CD4-positive, CD25-positive, alpha-beta regulatory T cell (primary cell): ENCODE measurements at places on chromosomes 7 and 10. TPM values are rescaled to one million over a fixed set of nuclear protein-coding genes. Genes with fewer than 3 reads are reported as not detected.

- H3K27me3 ChIP-seq: no peaks in the 10 kb centered on the region
- H3K4me1 ChIP-seq: peaks cover 28% of the 10 kb centered on the region
- peak overlapping the region; percentile 72 for H3K4me3 ChIP-seq
These were observed 63.9 kb upstream of the AHR start for GRCh38 chr7:17234398-17235031.

GRCh38 chr7:137985253-137985896 is 16.5 kb downstream of the CREB3L2 start:
- peaks cover 10% of the 10 kb centered on the region for H3K4me1 ChIP-seq
- H3K36me3 ChIP-seq: no peaks in the 10 kb centered on the region
- H3K4me3 ChIP-seq: no peak overlapping the region
- H3K27ac ChIP-seq: no peak overlapping the region
- H3K27me3 ChIP-seq: no peaks in the 10 kb centered on the region
- no peak for DNase-seq

- H3K27me3 ChIP-seq: no peaks in the 10 kb centered on the region
- no peak overlapping the region for H3K4me3 ChIP-seq
- no peaks in the 10 kb centered on the region for H3K36me3 ChIP-seq
- DNase-seq: peak; percentile 24
- H3K4me1 ChIP-seq: no peaks in the 10 kb centered on the region
These were observed 29.9 kb upstream of the HNRNPH3 start for GRCh38 chr10:68301790-68302502.

- no peak for DNase-seq
- no peaks in the 10 kb centered on the region for H3K4me1 ChIP-seq
- H3K4me3 ChIP-seq: no peak overlapping the region
- H3K27ac ChIP-seq: no peak overlapping the region
- no peaks in the 10 kb centered on the region for H3K27me3 ChIP-seq
These were observed 141.4 kb downstream of the TMEM168 start for GRCh38 chr7:112648781-112649180.

GRCh38 chr10:70174058-70174741 is 3.9 kb upstream of the SAR1A start:
- DNase-seq: no peak
- H3K4me3 ChIP-seq: peak overlapping the region; percentile 10
- no peaks in the 10 kb centered on the region for H3K27me3 ChIP-seq

DNA sequence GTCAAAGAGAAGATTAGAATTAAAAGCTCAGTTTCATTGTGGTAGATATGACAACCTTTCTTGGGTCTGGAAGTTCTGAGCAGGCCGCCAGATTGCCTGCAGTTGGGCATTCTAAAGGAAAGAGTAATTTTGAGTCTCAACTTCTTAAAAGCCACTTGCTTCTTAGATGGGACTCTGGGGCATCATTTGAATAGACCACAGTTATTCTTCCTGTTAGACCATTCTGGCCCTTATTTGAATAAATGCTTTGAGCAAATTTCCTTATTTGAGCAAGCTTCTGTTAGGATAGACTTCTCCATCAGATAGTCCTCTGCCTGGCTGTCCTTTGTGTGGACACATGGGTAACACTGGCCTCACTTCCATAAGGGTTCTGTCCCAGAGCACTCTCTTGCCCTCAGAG is 40.2 kb downstream of the SND1 start:
- peaks cover 69% of the 10 kb centered on the region for H3K36me3 ChIP-seq
- no peak overlapping the region for H3K27ac ChIP-seq
- no peak for DNase-seq
- H3K4me3 ChIP-seq: no peak overlapping the region
- H3K4me1 ChIP-seq: no peaks in the 10 kb centered on the region

GRCh38 chr7:34844936-34845665 is 187.1 kb downstream of the NPSR1 start:
- H3K4me1 ChIP-seq: no peaks in the 10 kb centered on the region
- no peak overlapping the region for H3K27ac ChIP-seq
- no peaks in the 10 kb centered on the region for H3K27me3 ChIP-seq
- peak; percentile 18 for DNase-seq
- no peaks in the 10 kb centered on the region for H3K36me3 ChIP-seq
- no peak overlapping the region for H3K4me3 ChIP-seq

DNA sequence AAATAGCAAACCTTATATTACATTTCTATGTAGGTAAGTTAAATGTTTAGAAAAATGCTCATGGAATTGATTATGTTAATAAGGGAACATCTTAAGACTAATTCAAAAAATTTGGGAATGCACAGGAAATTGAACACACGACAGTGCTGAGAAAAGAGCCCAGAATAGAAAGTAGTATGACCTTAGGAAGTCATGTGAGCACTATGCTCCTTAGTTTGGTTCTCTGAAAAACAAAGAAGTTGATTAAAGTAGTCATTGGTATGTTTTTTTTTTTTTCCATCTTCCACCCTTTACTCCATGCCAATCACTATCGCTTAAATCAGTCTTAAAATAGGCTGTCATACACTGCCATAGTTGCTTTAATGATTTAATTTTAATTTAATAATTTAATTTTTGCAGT is 242.9 kb downstream of the ANKRD7 start:
- H3K4me3 ChIP-seq: no peak overlapping the region
- no peaks in the 10 kb centered on the region for H3K36me3 ChIP-seq
- no peak for DNase-seq
- H3K4me1 ChIP-seq: no peaks in the 10 kb centered on the region

GRCh38 chr7:142789441-142789840 is 18.7 kb downstream of the PRSS2 start:
- H3K4me1 ChIP-seq: peaks cover 42% of the 10 kb centered on the region
- H3K36me3 ChIP-seq: peaks cover 40% of the 10 kb centered on the region

- H3K27ac ChIP-seq: no peak overlapping the region
- no peaks in the 10 kb centered on the region for H3K27me3 ChIP-seq
- no peaks in the 10 kb centered on the region for H3K4me1 ChIP-seq
- no peak for DNase-seq
- H3K36me3 ChIP-seq: no peaks in the 10 kb centered on the region
- no peak overlapping the region for H3K4me3 ChIP-seq
These were observed 256.6 kb upstream of the SMIM30 start for GRCh38 chr7:113374955-113375354.

- DNase-seq: no peak
- H3K4me1 ChIP-seq: peaks cover 17% of the 10 kb centered on the region
- H3K27ac ChIP-seq: no peak overlapping the region
- H3K4me3 ChIP-seq: no peak overlapping the region
- no peaks in the 10 kb centered on the region for H3K27me3 ChIP-seq
These were observed 1.7 kb upstream of the MRPS24 start for GRCh38 chr7:43871064-43871463.

DNA sequence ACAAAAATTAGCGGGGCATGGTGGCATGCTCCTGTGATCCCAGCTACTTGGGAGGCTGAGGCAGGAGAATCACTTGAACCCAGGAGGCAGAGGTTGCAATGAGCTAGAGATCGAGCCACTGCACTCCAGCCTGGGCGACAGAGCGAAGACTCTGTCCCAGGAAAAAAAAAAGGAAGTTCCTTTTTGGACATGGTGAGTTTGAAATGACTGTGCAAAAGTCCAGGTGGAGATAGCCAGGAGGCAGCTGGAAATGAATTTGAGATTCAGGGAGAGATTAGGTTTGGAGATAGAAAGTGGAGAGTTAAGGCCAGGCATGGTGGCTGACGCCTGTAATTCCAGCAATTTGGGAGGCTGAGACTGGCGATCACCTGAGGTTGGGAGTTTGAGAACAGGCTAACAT is 139.1 kb downstream of the MARCHF5 start:
- H3K36me3 ChIP-seq: no peaks in the 10 kb centered on the region
- no peak for DNase-seq
- no peak overlapping the region for H3K4me3 ChIP-seq
- no peak overlapping the region for H3K27ac ChIP-seq
- H3K27me3 ChIP-seq: no peaks in the 10 kb centered on the region

- no peak overlapping the region for H3K27ac ChIP-seq
- no peaks in the 10 kb centered on the region for H3K4me1 ChIP-seq
- H3K4me3 ChIP-seq: no peak overlapping the region
- H3K36me3 ChIP-seq: no peaks in the 10 kb centered on the region
These were observed 15.1 kb upstream of the SLC16A12 start for GRCh38 chr10:89550509-89550908.

DNA sequence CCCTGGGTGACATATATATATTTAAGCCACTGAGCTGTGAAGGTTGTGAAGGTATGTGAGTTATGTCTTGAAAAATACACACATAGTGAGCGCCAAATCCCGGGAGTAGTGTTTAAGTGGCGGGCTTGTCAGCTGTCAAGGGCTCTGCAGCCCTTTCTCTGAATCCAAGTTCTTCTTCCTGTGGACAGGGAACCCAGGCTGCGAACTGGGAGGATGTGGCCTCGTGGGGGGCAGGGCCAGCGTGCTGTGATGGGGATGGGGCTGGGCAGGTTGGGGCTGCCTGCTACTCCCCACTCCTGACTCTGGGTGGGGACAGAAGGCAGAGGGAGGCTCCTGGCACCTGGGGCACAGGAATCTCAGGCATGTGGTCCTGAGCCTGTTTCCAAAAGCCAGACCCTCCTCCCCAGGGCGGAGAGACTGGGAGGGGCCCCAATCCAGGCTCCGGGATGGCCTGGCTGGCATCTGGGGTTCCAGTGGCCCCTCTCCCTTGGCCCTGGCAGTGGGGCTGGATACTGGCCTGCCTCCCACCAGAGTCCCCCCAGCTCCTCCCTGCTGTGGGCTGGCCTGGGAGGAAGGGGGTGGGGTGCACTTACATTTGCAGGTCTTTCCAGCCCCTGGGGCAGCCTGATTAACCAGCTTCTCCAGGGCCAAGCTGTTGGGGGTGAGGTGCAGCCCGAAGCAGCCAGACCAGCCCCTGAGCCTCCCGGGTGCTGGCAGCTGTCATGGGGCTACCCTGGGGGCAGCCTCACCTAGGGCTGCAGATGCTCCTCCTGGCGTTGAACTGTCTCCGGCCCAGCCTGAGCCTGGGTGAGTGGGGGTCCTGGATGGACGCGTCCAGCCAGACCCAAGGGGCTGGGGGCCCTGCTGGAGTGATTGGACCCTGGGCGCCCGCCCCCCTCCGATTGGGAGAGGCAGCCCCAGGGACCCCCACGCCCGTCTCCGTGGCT is at the start of gene UPK3B:
UPK3B (plus strand) TSS at position 622 of the 947 bp plus-strand sequence; CDS start at position 723, 101 bp downstream.
- H3K36me3 ChIP-seq: no peaks in the 10 kb centered on the region
- no peaks in the 10 kb centered on the region for H3K27me3 ChIP-seq
- no peak within 1 kb of the TSS for H3K4me3 ChIP-seq
- no peaks in the 10 kb centered on the region for H3K4me1 ChIP-seq

GRCh38 chr7:71661671-71662224 is 529.8 kb downstream of the GALNT17 start:
- no peaks in the 10 kb centered on the region for H3K36me3 ChIP-seq
- H3K27ac ChIP-seq: no peak overlapping the region
- no peak for DNase-seq
- H3K4me1 ChIP-seq: no peaks in the 10 kb centered on the region
- no peak overlapping the region for H3K4me3 ChIP-seq

EVX1 gene
- total RNA-seq: not detected

ZCWPW1 gene
- total RNA-seq: 4.0 TPM

GPR15LG gene
- not detected for total RNA-seq

CPXM2 gene
- not detected for total RNA-seq
